Endothelial cell (in vitro differentiated cells): ENCODE measurements at places on chromosomes 16 and 17.

GRCh38 chr16:24670623-24671454 is 58.6 kb upstream of the TNRC6A start:
- H3K27me3 ChIP-seq: peaks cover 12% of the 10 kb centered on the region
- peaks cover 2% of the 10 kb centered on the region for H3K4me1 ChIP-seq
- no peak overlapping the region for H3K27ac ChIP-seq
- H3K4me3 ChIP-seq: no peak overlapping the region
- no peak for DNase-seq
- H3K36me3 ChIP-seq: no peaks in the 10 kb centered on the region

- no peaks in the 10 kb centered on the region for H3K36me3 ChIP-seq
- H3K4me1 ChIP-seq: peaks cover 4% of the 10 kb centered on the region
- H3K27ac ChIP-seq: no peak overlapping the region
- H3K4me3 ChIP-seq: no peak overlapping the region
Observed at GRCh38 chr17:67401598-67402504, 24.8 kb downstream of the PITPNC1 start.

DNA sequence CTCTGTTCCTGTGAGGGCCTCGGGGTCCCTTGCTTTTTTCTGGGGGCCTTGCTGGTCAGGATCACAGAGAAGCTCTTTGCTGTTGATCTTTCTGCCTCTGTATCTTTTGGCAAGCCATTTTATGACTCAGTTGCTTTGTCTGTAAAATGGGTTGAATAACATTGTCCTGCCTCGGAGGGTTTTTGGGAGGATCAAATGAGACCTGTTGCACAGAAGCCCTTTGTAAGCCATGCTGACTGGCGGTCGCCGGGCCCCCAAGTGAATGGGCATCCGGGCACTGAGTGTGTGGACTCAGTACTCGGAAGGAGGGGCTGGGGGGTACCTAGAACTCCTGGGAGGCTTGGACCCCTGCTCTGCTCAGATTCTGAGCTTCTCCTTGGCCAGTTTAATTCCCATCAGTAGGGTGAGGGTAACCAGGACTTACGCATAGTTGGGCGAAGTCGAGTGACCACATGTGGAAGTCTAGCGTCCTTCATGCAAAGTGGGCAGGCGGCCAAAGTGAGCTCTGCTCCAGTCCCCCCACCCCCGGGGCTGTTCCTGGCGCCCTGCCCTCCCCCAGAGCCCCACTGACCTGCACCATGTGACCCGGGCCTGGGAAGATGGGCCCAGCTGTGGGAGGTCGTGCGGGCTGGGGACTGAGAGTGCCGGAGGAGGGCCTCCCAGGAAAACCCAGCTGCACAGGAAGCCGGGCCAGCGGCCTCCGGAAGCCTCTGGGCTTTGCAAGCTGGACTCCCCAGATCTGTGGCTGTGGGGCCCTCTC is 284.0 kb downstream of the SEC14L1 start:
- H3K4me1 ChIP-seq: peaks cover 68% of the 10 kb centered on the region
- H3K36me3 ChIP-seq: peaks cover 4% of the 10 kb centered on the region
- H3K27ac ChIP-seq: peak overlapping the region; percentile 64
- H3K4me3 ChIP-seq: no peak overlapping the region
- DNase-seq: peak; percentile 55

- H3K36me3 ChIP-seq: no peaks in the 10 kb centered on the region
- H3K4me3 ChIP-seq: no peak overlapping the region
- H3K27me3 ChIP-seq: peaks cover 1% of the 10 kb centered on the region
- no peak for DNase-seq
Observed at GRCh38 chr16:10114409-10114808, 67.8 kb downstream of the GRIN2A start.

GRCh38 chr16:23948949-23949411 is 113.2 kb downstream of the PRKCB start:
- peaks cover 25% of the 10 kb centered on the region for H3K4me1 ChIP-seq
- no peak for DNase-seq
- no peak overlapping the region for H3K4me3 ChIP-seq
- H3K27me3 ChIP-seq: no peaks in the 10 kb centered on the region

GRCh38 chr16:67364600-67365235 is 28.6 kb downstream of the TPPP3 start:
- peaks cover 1% of the 10 kb centered on the region for H3K27me3 ChIP-seq
- peak overlapping the region; percentile 88 for H3K27ac ChIP-seq
- H3K4me1 ChIP-seq: peaks cover 19% of the 10 kb centered on the region
- H3K4me3 ChIP-seq: no peak overlapping the region
- no peaks in the 10 kb centered on the region for H3K36me3 ChIP-seq

DNA sequence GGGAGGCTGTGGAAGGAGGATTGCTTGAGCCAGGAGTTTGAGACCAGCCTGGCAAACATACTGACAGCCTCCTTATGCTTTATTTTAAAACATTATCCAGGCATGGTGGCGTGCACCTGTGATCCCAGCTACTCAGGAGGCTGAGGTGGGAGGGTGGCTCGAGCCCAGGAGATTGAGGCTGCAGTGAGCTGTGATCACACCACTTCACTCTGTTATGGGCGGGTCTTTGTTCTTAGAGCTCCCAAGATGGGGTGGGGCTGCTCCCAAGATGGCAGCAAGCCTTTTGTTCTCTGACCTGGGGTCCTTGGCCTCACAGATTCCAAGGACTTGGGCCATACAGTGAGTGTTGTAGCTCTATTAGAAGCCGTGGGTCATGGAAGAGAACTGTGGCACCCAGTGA is 26.1 kb upstream of the ST6GALNAC2 start:
- no peak overlapping the region for H3K27ac ChIP-seq
- no peak for DNase-seq
- H3K36me3 ChIP-seq: peaks cover 9% of the 10 kb centered on the region
- no peak overlapping the region for H3K4me3 ChIP-seq
- no peaks in the 10 kb centered on the region for H3K4me1 ChIP-seq
